ENCODE measurements at places on chromosomes 12 and 14.

- no peak for DNase-seq
These were observed 52.7 kb downstream of the PPM1A start for GRCh38 chr14:60301685-60302084.

DNA sequence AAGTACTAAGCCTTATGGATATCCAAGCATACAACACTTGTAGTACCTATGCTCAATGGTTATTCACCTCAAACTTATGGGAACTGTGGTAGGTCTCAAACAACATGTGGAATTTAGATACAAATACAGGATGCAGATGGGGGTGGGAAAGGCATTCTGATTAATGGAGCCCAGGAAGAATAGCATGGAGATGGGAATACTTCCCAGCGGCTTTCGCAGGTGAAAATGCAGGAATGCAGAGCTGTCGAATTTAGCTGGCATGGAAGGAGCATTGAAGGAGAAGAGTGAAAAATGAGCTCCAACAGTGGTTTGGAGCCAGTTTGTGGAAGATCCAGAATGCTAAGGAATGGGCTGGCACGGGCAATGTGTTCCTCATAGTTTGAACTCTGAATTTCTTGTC is 89.9 kb downstream of the NKX2-1 start:
- DNase-seq = no peak

DNA sequence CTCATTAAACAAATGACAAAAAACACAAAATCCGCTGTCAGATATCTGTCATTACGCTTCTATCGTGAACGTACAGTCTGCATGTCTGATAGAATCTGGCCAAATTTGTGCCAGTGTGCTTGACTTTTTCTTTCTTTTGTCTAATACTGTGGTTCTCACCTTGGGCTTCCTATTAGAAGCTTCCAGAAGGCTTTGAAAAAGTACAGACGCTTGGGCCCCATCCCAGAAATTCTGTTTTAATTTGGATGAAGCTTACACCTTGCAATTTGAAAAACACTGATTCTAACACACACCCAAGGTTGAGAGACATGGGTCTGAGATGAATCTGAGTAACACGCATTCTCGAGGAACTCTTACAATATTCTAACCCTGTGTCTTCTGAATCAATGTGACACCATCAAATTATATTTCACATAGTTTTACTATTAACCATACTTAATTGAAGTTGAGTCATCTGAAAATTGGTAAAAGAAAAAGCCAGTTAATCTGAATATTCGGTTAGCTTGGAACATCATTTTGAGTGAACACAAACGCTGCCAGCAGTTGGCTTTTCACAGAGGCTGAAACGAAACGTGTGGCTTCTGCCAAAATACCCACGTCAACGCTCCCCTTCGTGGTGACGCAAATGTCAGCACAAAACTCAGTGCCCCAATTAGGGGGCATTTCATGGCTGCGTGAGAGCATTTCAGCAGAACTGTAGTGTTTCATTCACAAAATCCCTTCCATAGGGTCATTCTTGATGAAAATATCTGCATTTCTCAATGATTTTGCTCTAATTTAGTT is 420.5 kb downstream of the TMEM132D start:
- no peak for DNase-seq

DNA sequence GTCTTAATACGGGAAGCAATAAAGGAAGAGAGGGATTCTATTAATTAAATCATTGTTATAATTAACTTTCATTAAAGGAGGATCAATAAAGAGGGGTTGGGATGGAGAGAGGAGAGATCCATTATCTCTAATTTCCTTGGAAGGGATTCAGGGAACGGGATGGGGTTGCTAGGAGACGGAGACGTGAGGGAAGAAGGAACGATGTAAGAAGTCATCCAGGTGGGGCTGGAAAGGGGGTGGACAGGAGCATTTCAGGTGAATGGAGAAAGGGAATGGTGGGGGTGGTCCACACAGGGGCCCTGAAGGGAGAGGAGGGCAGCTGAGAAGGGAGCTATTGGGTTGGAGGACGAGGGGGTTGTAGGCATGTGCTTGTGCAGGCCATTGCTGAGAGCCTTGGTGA is 17.2 kb downstream of the CALCOCO1 start:
- no peak for DNase-seq

- no peak for DNase-seq
These were observed 186.6 kb upstream of the EEA1 start for GRCh38 chr12:93115646-93116045.

GRCh38 chr14:21038441-21039422 is 3.4 kb upstream of the RNASE7 start:
- no peak for DNase-seq

DNA sequence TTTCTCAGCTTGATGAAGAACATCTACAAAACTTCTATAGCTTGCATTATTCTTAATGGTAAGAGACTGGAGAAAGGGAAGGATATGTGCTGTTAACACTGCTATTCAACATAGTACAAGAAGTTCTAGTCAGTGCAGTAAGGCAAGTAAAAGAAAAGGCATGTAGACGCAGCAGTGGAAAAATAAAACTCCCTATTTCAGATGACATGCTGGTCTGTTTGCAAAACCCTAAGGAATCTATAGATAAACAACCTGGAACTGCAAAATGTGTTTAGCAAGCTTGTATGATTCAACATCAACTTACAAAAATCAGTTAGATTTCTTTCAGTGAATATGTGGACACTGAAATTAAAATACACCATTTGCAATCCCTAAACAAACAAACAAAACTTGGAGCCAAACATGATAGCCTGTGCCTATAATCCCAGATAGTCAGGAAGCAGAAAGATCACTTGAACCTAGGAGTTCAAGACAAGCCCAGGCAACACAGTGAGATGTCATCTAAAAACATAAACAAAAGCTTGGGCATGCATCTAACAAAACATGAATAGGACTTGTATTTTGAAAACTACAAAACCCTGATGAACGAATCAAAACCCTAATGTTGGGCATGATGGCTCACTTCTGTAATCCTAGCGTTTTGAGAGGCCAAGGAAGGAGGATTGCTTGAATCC is 293.6 kb upstream of the RGS6 start:
- no peak for DNase-seq

GRCh38 chr12:101570047-101570446 is 24.7 kb upstream of the MYBPC1 start:
- DNase-seq = no peak

DNA sequence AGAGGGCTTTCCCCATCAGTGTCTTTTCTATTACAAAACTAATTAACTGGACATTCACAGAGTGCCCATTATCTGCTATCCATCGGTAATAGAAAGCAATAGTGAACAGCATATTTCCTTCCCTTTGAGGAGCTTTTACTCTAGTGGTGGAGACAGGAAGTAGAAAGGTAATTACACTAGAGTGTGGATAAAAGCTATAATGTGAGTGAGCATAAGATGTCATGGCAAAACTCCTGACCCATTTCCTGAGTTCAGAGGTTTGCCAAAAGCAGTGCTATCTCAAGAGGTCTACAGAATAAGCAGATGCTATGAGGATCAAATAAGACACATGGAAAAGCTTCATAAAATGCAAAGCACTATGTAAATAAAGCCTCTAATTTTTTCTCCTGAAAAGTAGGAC is 24.0 kb downstream of the TIMELESS start:
- no peak for DNase-seq

DNA sequence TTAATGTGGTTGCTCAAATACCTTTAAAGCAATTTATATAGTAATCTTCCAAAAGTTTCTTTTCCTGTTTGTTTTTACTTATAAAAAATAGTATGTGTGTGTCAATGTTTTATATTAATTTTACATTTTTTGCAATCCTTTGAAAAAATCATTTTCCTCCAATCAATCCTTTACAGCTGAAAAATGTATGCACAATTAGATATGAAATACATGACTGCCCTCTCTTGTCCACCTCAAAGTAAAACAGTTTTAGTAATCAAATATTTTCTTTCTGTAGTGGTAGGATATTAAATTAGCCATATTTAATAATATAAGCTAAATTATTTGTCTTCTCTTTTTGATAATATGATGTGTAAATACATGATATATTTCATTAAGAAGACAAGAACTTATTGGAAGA is 269.9 kb downstream of the ADAMTS20 start:
- DNase-seq = no peak

- no peak for DNase-seq
These were observed 259.9 kb upstream of the MDGA2 start for GRCh38 chr14:47935332-47935731.

DNA sequence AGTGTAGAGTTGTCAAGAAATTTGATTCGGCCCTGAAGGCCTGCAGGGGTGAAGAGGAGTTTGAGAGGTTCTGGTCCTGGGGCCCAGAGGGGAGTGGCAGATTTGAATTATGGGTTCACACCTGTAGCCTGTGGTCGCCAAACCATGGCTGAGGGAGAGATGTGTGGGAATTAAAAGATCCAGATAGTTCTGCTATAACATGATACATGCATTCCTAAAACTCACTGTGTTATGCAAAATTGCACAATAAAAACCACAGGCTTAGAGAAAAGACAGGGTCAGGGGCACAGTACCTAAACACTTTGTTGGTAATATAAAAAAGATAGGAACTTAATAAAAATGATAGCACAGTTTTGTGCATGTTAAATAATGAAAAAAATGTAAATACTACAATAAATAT is 106.2 kb downstream of the TMEM30B start:
- no peak for DNase-seq

- DNase-seq = no peak
These were observed 106.6 kb downstream of the GLT1D1 start for GRCh38 chr12:128959901-128960300.

DNA sequence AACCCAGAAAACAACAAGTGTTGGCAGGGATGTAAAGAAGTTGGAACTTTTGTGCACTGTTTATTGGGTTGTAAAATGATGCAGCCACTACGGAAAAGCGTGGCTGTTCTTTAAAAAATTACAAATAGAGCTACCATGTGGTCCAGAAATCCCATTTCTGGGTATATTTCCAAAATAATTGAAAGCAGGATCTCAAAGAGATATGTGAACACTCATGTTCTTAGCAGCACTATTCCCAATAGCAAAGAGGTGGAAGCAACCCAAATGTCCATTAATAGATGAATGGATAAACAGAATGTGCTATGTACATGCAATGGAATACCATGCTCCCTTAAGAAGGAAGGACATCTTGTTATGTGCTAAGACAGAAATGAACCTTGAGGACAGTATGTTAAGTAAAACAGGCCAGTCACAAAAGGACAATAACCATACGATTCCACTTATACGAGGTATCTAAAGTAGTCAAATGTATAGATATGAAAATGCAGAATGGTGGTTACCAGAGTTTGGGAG is 249.5 kb downstream of the PHLDA1 start:
- no peak for DNase-seq

DNA sequence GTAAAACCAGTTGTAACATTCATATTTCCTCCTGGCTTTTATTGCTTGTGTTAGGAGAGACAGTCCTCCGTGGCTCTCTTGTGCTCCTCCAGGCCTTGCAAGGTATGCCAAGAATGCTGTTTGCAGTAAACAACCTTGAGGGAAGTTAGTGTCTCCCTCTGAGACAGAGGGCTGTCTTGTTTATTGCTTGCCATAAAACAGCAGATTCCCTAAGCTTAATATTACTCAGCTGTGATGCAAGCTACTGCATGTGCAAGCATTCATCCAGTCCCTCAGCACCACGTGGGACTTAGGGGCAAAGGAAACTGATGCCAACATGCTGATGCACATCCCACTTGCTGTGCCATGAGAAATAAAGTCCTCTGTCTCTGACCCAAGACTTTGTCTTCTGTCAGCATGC is 6.6 kb downstream of the POMT2 start:
- no peak for DNase-seq

DNA sequence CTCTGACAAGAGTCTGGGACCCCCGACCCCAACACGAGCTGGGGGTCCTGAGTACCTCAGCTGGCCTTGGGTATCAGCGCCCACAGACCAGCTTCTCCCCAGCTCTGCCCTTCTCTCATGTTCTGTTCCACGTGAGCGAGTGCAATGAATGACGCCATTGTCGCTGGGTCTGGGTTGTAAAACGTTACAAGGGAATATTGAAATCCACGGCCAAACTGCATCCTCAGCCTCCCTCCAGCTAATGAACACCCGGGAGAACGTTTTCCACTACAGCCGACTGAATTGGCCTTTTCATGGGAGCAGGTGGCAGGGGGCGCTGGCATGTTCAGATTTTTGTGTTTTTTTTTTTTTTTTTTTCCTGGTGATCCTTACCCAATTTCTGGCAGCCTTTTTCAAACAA is 34.7 kb downstream of the TBX5 start:
- DNase-seq = no peak

DNA sequence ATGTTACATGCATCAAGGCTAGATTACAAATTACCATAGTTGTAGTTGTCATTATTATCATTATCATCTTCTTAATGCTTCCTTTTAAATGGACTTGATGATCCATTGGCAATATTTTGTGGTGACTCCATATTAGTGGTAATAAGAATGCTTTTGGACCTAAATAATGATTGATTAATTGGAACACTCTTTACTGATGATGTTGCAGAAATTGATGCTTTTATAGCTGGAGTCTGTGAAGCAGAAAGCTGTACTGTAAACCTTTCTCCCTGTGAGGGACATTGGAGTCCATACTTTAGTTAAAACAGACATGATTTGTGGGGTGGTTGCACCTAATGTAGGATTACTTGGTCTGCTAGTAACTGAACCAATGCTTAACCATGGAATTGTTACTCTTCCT is 190.4 kb downstream of the ATXN7L3B start:
- no peak for DNase-seq

DNA sequence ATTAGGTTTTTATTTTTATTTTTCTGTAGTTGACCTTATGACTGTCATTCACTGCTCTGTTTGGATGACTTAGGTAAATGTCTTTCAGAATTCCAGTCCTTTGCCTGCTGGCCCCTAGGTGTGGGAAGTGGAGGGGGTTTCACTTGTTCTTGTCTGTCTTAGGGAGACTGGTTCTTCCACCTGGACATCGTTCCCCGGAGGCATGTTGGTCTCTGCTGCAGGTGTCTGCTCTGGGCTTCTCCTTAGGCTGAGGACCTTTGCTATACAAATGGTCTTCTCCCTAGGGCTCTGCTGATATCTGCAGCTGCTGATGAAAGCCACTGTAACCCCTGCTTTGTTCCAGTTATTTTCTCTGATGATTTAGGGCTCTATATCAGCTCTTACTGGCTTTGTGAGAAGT is 97.1 kb downstream of the OTOGL start:
- no peak for DNase-seq

GRCh38 chr12:124970647-124971402 is 18.1 kb downstream of the DHX37 start:
- no peak for DNase-seq

- DNase-seq = no peak
These were observed 14.6 kb upstream of the NUDT14 start for GRCh38 chr14:105195522-105196264.

DNA sequence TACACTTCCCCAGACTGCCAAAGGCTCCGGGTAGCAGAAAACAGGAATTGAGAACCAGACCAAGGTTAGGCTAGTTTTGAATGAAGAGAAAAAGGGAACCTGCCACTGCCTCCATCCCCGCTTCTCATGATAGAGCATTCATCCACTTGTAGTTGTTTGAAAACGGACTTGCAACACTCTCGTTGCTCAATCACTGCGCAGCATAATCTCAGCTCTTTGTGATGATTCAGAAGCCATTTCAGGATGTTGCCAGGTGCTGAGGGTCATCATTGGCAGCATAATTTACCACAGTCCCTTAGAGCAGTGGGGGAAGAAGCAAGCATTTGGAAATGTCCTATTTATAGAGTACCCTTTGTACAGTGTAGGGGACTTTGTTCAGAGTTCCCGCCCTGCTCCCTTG is 25.6 kb downstream of the KCNK13 start:
- no peak for DNase-seq

GRCh38 chr12:33988913-33989312 is 33.4 kb upstream of the ALG10 start:
- no peak for DNase-seq

- no peak for DNase-seq
These were observed 75.5 kb upstream of the DCD start for GRCh38 chr12:54723379-54724256.

All from GM19239 (cell line).